HCT116 (cell line): ENCODE measurements at places on chromosomes 12 and 14. TPM values are rescaled to one million over a fixed set of nuclear protein-coding genes. Genes with fewer than 3 reads are reported as not detected.

The SAMD15 gene
- total RNA-seq: 1.9 TPM

GRCh38 chr12:24111616-24112015 lies 162.1 kb upstream of the SOX5 start:
- no peaks in the 10 kb centered on the region for H3K4me1 ChIP-seq
- H3K36me3 ChIP-seq: no peaks in the 10 kb centered on the region
- H3K4me3 ChIP-seq: no peak overlapping the region

DNA sequence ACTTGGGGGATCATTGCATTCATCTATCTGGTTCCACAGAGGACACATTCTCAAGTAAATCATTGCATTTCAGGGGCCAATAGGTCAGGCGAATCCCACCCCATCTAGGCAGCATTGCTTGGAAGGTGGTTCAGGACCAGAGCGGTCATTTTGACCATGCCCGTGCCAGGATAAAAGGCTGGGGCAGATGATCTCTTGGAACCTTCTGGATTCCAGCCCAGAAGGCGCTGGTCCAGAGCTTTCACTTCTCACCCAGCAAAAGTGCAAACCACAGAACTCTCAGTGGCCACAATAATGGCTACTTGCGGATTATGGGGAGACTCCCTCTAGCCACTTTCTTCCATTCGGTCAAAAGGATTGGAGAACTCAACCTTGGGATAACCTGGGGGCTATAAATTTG lies 595 bp upstream of the KRT85 start:
- H3K27ac ChIP-seq: no peak overlapping the region
- no peaks in the 10 kb centered on the region for H3K36me3 ChIP-seq
- no peak for DNase-seq
- H3K27me3 ChIP-seq: no peaks in the 10 kb centered on the region

DNA sequence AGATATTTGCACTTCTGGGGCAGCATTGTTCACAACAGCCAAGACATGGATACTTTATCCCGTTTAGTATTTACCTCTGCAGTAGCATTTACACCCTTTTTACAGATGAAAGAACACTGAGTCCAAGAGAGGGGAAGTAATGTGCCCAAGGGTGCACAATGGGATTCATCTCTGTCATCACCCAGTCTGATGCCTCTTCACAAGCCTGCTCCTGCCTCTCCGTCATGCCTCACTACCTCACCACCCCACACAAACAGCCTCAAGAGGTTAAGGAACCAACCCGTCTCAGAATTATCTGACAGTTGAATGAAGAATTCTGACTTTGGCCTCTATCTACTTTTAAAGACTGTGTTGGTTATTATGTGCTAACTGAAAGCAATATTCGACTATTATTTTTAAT lies 368.4 kb downstream of the ATP23 start:
- no peaks in the 10 kb centered on the region for H3K27me3 ChIP-seq
- no peak for DNase-seq
- no peaks in the 10 kb centered on the region for H3K36me3 ChIP-seq

- H3K4me1 ChIP-seq: peaks cover 17% of the 10 kb centered on the region
- H3K27me3 ChIP-seq: no peaks in the 10 kb centered on the region
- H3K27ac ChIP-seq: no peak overlapping the region
- H3K36me3 ChIP-seq: no peaks in the 10 kb centered on the region
Measured at GRCh38 chr12:109875572-109876131, 4.7 kb downstream of the GLTP start.

- H3K4me1 ChIP-seq: no peaks in the 10 kb centered on the region
- no peaks in the 10 kb centered on the region for H3K27me3 ChIP-seq
- no peak overlapping the region for H3K27ac ChIP-seq
Measured at GRCh38 chr12:88052686-88053085, 23.5 kb upstream of the C12orf50 start.

- no peak for DNase-seq
- H3K36me3 ChIP-seq: no peaks in the 10 kb centered on the region
- no peaks in the 10 kb centered on the region; the same call in 1 of the 2 replicates for H3K27me3 ChIP-seq
- H3K4me1 ChIP-seq: no peaks in the 10 kb centered on the region
Measured at GRCh38 chr12:80756875-80757274, 40.2 kb downstream of the MYF5 start.

DNA sequence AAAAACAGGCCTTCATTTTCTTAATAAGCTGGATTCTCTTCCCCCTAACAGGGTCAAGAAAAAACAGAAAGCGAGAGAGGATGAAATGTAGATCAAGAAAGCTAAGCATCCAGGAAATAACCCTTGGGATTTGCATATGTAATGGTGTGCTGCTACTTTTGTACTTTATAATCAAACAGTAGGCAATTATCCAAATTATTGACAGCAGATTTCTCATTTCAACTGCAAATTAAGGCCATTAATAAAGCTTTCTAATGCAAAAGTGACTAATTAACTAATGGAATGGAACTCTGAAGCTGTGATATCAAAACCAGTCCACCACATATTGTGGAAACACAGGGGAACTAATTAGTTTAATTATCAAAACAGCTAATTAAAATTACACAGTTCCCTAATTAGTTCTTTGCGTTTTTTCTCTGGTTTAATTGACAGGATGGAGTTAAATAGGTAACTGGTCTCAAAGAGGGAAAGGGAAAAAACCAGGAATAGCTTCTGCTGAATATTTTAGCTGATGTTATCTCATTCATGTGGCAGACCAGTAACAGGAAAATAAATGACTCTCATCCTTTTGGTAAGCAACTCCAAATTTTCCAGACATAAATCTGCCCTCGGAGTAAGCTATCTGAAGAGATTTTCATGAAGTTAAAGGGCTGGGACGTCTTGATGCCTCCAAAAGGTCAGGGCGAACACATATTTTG lies 182.7 kb upstream of the LMO3 start:
- H3K27ac ChIP-seq: no peak overlapping the region
- no peaks in the 10 kb centered on the region for H3K27me3 ChIP-seq
- no peak for DNase-seq
- no peak overlapping the region for H3K4me3 ChIP-seq

The LRR1 gene
- 34.6 TPM for total RNA-seq

DNA sequence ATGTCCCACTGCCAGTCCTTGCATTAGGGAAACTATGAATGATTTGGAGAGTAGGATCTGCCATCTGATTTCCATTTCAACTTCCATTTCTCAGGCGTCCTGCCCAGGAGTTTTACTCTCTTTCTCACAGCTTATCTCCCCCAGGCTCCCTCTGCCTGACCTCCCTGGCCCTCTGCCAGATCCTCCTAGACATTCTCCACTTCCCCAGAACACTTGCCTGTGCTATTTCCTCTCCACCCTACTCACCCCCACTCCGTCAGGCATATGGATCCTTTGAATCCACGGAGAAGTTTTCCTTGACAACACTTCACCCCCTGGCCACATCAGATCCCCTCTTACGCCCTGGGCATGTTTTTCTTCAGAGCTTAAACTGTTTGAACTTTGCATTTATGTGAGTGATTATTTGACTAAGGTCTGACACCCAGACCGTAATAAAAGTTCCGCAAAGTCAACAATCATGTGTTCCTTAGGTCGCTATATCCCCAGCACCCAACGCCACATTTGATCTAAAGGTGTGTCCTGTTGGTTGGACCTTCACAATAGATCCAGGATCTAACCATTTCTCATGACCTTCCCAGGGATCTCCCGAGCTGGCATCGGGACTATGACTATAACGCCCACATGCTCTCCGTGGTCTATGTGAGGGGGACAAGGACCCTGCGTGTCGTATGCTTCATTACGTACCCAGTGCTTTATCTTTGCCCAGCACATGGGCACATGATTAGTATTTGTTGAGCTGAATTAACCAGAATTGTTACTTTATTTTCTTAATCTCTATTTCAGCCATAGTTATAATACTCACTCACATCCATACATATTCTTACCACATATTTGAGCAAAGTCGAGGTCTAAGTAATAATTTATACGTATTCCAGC lies 255.8 kb upstream of the FOXN3 start:
- H3K4me1 ChIP-seq: no peaks in the 10 kb centered on the region
- no peak for DNase-seq
- no peak overlapping the region for H3K4me3 ChIP-seq
- H3K27me3 ChIP-seq: no peaks in the 10 kb centered on the region
- no peak overlapping the region for H3K27ac ChIP-seq

DNA sequence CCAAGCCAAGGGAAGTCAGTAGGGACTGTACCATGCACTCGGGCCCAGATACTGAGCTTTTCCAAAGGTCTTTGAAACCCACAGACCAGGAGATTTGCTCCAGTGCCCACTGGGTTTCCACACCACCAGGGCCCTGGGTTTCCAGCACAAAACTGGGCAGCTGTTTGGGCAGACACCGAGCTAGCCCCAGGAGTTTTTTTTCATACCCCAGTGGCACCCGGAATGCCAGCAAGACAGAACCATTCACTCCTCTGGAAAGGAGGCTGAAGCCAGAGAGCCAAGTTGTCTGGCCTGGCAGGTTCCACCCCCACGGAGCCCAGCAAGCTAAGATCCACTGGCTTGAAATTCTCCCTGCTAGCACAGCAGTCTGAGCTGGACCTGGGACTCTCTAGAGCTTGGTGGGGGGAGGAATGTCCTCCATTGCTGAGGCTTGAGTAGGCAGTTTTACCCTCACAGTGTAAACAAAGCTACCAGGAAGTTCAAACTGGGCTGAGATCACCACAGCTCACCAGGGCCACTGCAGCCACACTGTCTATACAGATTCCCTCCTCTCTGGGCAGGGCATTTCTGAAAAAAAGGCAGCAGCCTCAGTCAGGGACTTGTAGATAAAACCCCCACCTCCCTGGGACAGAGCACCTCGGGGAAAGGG lies 793.7 kb downstream of the RPS29 start:
- DNase-seq: no peak
- no peaks in the 10 kb centered on the region for H3K27me3 ChIP-seq
- no peak overlapping the region for H3K4me3 ChIP-seq
- H3K36me3 ChIP-seq: no peaks in the 10 kb centered on the region
- H3K27ac ChIP-seq: no peak overlapping the region

The TGM1 gene
- total RNA-seq: 5.6 TPM

The MANSC4 gene
- total RNA-seq: not detected

DNA sequence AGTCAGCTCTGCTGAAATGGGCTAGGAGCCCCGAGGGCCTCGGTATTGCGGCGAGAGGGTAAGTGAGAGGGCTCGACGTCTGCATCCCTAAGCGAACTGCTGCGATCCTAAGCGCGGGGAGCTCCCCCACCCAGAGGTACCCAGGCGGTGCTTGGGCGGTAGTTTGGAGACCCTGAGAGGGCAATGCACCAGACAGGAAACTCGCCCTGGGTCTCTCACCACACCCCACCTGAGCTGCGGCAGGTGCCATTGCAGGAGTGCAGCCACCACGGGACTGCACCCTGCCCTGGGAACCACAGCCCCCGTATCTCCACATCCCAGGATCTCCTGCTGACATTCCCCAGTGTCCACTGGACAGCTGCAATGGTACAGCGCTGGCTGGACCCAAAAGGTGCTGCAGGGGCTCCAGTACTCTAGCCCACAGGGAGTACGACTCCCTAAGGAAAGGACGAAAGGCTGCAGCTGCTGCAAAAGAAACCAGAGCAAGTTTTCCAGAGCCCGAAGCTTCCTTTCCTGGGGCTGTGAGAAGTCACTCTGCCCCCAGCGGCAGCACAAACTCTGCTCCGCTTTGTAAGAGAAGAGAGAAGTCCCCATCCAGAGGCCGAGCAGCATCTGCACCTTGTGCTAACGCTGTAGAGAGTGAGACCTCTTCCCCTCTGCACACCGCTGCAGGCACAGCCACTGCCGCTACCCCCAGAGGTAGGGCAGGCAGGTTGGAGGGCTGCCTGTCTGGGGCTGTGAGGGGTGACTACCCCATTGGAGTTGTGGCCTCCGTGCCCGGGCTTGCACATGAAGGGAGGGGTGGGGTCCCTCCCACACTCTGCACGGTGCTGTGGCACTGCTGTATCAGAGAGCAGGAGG lies 31.1 kb upstream of the MON2 start:
- no peaks in the 10 kb centered on the region for H3K27me3 ChIP-seq
- no peaks in the 10 kb centered on the region for H3K36me3 ChIP-seq
- H3K27ac ChIP-seq: no peak overlapping the region

- no peak overlapping the region for H3K4me3 ChIP-seq
- no peak for DNase-seq
- no peaks in the 10 kb centered on the region for H3K4me1 ChIP-seq
- no peaks in the 10 kb centered on the region for H3K27me3 ChIP-seq
Measured at GRCh38 chr12:45138609-45139008, 77.3 kb upstream of the ANO6 start.

The CNTN1 gene
- 3.0 TPM for total RNA-seq

DNA sequence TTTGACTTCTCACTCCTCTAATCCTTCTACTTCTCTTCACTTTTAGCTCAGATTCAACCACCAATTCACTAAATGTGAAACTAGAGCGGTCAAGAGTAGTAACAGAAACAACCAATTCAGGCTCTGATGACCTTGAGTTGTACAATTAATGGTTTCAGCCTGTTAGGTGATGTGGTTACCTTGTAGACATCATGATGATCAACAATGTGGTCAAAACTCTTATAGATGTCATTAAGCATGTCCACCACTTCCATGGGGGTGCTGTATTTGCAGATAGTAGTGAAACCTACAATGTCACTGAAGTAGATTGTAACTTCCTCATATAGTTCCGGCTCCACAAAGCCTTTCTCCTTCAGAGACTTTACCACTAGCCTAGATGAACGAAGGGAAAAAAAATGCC lies 54.1 kb upstream of the PLBD1 start:
- DNase-seq: no peak
- H3K4me1 ChIP-seq: no peaks in the 10 kb centered on the region
- H3K36me3 ChIP-seq: no peaks in the 10 kb centered on the region
- no peaks in the 10 kb centered on the region for H3K27me3 ChIP-seq

- H3K4me3 ChIP-seq: peak overlapping the region; percentile 66
Measured at GRCh38 chr12:78865516-78865915, 942 bp downstream of the SYT1 start.

DNA sequence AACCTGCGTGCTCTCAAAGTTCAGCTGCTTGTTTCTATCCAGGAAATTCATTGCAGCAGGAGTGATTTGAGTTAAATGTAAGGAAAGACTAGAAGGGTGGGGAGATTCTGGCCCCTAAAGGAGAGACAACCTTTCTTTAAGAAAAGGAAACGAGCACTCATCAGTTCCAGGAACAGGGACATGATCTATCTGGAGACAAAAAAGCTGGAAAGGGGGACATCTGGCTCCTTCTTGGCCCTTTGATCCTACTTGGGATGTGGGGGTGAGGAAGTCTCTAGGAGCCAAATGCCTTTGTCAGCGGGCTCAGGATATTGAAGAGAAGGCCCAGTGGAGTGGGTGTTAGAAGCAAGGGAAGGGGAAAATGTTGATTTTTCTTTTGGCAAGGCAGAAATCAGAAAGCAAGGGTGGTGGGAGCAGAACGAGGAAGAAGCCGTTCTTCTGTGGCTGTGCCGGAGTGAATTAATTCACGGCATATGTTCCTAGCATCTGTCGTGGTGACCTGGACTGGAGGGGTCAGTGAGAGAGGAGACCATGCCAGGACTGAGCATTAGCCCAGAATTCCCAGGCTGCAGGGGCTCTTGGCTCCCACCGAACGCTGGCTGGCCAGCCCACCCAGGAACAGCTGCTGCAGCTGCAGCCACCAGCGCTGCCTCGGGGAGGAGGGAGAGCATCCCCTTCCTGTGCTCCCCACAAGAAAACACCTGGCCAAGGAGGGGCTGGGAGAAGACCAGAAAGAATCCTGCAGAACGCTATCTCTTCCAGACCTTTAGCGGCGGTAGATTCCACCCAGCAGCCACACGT lies 62.8 kb upstream of the GPATCH2L start:
- DNase-seq: no peak
- no peaks in the 10 kb centered on the region for H3K27me3 ChIP-seq
- H3K4me1 ChIP-seq: no peaks in the 10 kb centered on the region

- H3K27ac ChIP-seq: no peak overlapping the region
- H3K27me3 ChIP-seq: no peaks in the 10 kb centered on the region
- H3K4me3 ChIP-seq: no peak overlapping the region
- no peak for DNase-seq
Measured at GRCh38 chr14:26598081-26598671, 343 bp upstream of the NOVA1 start.

- H3K36me3 ChIP-seq: no peaks in the 10 kb centered on the region
- no peaks in the 10 kb centered on the region for H3K27me3 ChIP-seq
- H3K4me3 ChIP-seq: no peak overlapping the region
- no peak for DNase-seq
Measured at GRCh38 chr12:54428050-54429013, 9.3 kb upstream of the ITGA5 start.
